A673 (cell line): ENCODE measurements at places on chromosomes 7 and 10. TPM values are rescaled to one million over a fixed set of nuclear protein-coding genes. Genes with fewer than 3 reads are reported as not detected.

ASNS gene
- 104 and 184 TPM in 2 replicates for total RNA-seq

WDFY4 gene
- not detected in 2 replicates for total RNA-seq

FAM25C gene
- not detected in 2 replicates for total RNA-seq

SPDYE16 gene
- total RNA-seq: 0.13 TPM in 1 of 2 replicates, not detected in the other

SLC13A1 gene
- total RNA-seq: not detected in 2 replicates
